ENCODE measurements at places on chromosomes 7 and 10. TPM values are rescaled to one million over a fixed set of nuclear protein-coding genes. Genes with fewer than 3 reads are reported as not detected.

ARPC1A gene
- 65.5 TPM for polyA plus RNA-seq

AGAP5 gene
- 2.6 TPM for polyA plus RNA-seq

IDI2 gene
- polyA plus RNA-seq, result not detected

SLC26A4 gene
- 0.24 TPM for polyA plus RNA-seq

KNDC1 gene
- 0.29 TPM for polyA plus RNA-seq

LAMB4 gene
- 0.24 TPM for polyA plus RNA-seq

AOC1 gene
- 0.39 TPM for polyA plus RNA-seq

BHLHA15 gene
- polyA plus RNA-seq, result 0.61 TPM

TLX1 gene
- polyA plus RNA-seq, result 5.7 TPM

PKD2L1 gene
- 4.8 TPM for polyA plus RNA-seq

NODAL gene
- polyA plus RNA-seq, result not detected

OR2A1 gene
- 0.16 TPM for polyA plus RNA-seq

LIPN gene
- polyA plus RNA-seq, result 0.16 TPM

SFMBT2 gene
- polyA plus RNA-seq, result 6.2 TPM

NT5C3A gene
- 39.8 TPM for polyA plus RNA-seq

MRPL32 gene
- polyA plus RNA-seq, result 59.4 TPM

JAZF1 gene
- polyA plus RNA-seq, result 13.5 TPM

VSTM2A gene
- polyA plus RNA-seq, result not detected

SLC39A12 gene
- 0.06 TPM for polyA plus RNA-seq

PNLIP gene
- not detected for polyA plus RNA-seq

RINT1 gene
- 12.8 TPM for polyA plus RNA-seq

FIS1 gene
- 250 TPM for polyA plus RNA-seq

HOGA1 gene
- polyA plus RNA-seq, result 0.15 TPM

Data from spleen (tissue), 13 donors.